Hepatocyte (in vitro differentiated cells): ENCODE measurements at places on chromosomes 5 and 9. TPM values are rescaled to one million over a fixed set of nuclear protein-coding genes. Genes with fewer than 3 reads are reported as not detected.
A peak's percentile ranks its signal among the peaks of the same experiment; 100 is the strongest.

Gene ARSI
- total RNA-seq, result 18.4 and 27.9 TPM in 2 replicates

Gene CYSRT1
- 1.4 and 2.4 TPM in 2 replicates for total RNA-seq

Gene FAM221B
- not detected in 2 replicates for total RNA-seq

Gene TXNDC8
- not detected in 2 replicates for total RNA-seq

DNA sequence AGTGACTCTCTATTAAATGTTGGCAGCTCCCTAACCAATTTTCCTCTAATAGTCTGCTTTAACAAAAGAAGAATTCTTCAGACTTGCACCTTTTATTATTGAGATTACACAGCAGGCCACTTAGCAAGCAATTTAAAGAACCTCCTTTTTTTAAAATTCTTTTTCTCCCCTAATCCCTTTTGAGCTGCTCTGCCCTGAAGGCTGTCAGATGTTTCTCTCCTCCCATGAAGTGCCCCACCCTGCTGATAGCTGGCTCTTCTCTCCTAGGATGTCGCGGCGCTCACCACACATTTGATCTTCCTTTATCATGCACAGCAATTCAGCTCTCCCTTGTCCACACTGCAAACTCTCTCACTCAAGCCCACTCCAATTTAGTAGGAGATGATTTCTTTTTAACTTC is 1471.1 kb upstream of the ACO1 start:
- no peaks in the 10 kb centered on the region for H3K27me3 ChIP-seq
- no peak overlapping the region for H3K4me3 ChIP-seq
- no peaks in the 10 kb centered on the region for H3K4me1 ChIP-seq

DNA sequence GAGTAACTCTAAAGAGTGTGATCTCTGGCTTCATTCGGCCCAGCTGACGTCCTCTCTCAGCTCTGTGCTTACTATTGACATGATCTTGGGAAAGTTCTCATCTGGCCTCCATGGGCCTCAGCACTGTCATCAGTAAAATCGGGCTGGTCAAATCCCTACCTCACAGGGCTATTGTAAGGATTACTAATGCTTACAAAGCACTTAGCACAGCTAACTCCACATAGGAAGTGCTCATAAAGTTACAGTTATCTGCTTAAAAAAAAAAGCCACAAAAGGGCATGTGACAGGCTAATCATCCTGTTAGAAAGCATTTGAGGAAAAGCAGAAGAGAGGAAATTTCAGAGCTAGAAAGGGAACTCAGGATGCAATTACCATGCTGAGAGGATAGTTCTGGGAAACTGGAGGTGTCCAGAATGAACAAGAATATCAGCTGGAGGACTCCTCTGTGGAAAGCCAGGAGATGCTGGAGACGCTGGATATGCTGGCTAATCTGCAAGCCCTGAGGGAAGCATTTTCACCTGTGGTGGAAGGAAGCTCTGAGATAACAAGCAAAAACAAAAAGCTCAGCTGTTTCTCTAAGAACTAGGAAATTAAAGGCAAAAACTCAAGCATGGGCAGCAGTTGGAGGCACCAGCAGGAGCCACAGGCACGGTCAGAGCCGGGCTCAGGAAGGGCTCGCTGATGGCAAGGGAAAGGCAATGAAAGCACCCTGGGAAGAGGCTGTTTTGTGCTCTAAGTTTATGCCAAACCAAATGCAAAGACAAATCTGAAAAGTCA is 4.4 kb upstream of the BHMT start:
- no peaks in the 10 kb centered on the region for H3K36me3 ChIP-seq
- H3K27me3 ChIP-seq, result peaks cover 30% of the 10 kb centered on the region
- peaks cover 8% of the 10 kb centered on the region for H3K4me1 ChIP-seq
- no peak overlapping the region for H3K4me3 ChIP-seq
- H3K27ac ChIP-seq, result no peak overlapping the region

DNA sequence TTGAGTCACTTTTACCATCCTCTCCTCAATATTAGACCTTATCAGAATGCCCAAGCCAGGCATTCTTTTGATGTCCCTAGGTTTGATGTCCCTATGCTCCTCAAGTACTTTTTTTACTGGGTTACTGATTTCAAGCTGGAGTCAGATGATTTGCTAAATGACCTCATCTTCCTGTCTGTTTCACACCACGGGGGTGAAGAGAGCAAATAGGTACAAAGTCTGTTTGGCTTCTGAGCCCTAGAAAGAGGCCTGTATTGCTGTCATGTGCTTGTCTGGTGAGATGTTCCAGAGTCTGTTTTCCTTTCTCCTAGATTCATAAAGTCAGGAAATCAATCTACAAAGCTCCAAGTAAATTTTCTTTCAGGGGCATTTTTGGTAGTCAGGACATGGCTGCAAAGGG is 12.7 kb upstream of the DAB2 start:
- no peaks in the 10 kb centered on the region for H3K36me3 ChIP-seq
- DNase-seq, result peak; percentile 77
- H3K27ac ChIP-seq, result peak overlapping the region; percentile 82
- no peak overlapping the region for H3K4me3 ChIP-seq
- H3K4me1 ChIP-seq, result peaks cover 14% of the 10 kb centered on the region
- H3K27me3 ChIP-seq, result no peaks in the 10 kb centered on the region

GRCh38 chr5:157828105-157828943 is 30.6 kb downstream of the CLINT1 start:
- H3K4me3 ChIP-seq, result no peak overlapping the region
- no peak for DNase-seq
- H3K27ac ChIP-seq, result no peak overlapping the region
- H3K27me3 ChIP-seq, result no peaks in the 10 kb centered on the region
- H3K4me1 ChIP-seq, result no peaks in the 10 kb centered on the region
- H3K36me3 ChIP-seq, result no peaks in the 10 kb centered on the region

DNA sequence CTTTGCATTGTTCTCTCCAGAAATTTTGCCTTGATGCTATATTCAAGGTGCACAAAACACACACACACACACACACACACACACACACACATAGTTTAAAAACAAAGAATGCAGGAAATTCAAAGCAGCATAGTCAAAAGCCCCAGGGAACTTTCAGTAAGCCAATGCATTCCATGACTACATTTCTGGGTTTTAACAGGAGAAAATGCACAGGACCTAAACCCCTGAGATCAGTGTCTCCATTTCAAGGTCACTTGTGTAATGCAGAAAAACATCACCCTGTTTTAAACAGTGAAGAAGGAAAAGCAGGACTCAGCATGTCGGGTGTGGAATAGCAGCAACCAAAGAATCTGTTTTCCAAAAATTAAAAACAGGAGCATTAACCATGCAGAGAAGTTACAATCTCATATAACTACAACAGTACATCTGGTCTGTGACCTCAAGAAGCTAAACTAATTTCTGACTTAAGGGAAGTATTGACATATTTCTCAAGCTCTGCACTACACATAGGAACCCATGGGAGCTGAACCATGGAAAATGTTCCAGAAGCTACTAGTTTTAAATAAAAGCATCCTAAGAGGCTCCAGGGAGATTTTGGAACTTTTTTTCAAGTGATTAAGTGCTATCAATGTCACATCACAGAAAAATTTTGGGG is 296.7 kb downstream of the HINT1 start:
- no peaks in the 10 kb centered on the region for H3K4me1 ChIP-seq
- no peak for DNase-seq
- no peak overlapping the region for H3K27ac ChIP-seq
- H3K4me3 ChIP-seq, result no peak overlapping the region
- no peaks in the 10 kb centered on the region for H3K36me3 ChIP-seq

- H3K36me3 ChIP-seq, result no peaks in the 10 kb centered on the region
- no peak overlapping the region for H3K27ac ChIP-seq
- no peak overlapping the region for H3K4me3 ChIP-seq
- no peak for DNase-seq
- no peaks in the 10 kb centered on the region for H3K4me1 ChIP-seq
These were observed 1342.0 kb upstream of the NUDT12 start for GRCh38 chr5:104904561-104904960.

DNA sequence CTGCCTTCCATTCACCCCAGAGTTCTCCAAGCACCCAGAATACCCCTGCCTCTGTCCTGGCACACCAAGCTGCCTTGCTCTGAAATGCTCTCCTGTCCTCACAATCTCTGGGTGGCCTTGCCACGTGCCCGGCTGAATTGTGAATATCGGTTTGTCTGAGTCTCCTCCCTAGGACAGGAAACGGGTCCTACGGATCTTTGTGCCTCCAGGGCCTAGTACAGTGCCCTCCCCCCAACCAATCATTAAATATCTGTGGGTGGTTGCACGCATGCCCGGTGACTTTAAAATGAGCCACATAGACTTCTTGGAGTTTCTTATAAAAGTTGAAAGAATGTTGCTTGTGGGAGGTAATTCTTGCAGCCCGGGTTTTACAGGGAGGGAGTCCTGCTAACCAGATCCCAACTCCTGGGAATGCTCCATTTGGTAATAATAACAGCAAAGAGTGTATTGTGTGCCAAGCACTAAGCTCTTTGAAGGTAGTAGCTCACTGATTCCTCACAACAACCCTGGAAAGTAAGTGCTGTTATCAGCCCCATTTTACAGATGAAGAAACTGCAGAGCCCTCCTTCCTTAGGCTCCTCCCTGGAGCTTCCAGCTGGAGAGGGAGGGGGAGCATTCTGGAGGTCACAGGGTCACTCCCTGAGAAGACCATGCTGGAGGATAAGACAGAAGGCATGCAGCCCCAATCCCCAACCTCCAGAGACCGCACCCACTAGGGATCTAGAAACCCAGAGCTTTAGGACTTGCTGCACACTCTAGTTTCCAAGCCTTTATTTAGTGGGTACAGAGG is 23.4 kb downstream of the URM1 start:
- H3K27me3 ChIP-seq, result peaks cover 86% of the 10 kb centered on the region
- H3K4me1 ChIP-seq, result peaks cover 7% of the 10 kb centered on the region
- H3K4me3 ChIP-seq, result no peak overlapping the region
- DNase-seq, result no peak

- H3K4me1 ChIP-seq, result peaks cover 8% of the 10 kb centered on the region
- no peaks in the 10 kb centered on the region for H3K36me3 ChIP-seq
- no peaks in the 10 kb centered on the region for H3K27me3 ChIP-seq
- H3K4me3 ChIP-seq, result no peak overlapping the region
- no peak overlapping the region for H3K27ac ChIP-seq
These were observed 69.1 kb downstream of the PRRT1B start for GRCh38 chr9:131614340-131614915.

- no peaks in the 10 kb centered on the region for H3K27me3 ChIP-seq
- no peak overlapping the region for H3K4me3 ChIP-seq
- no peaks in the 10 kb centered on the region for H3K36me3 ChIP-seq
- no peak overlapping the region for H3K27ac ChIP-seq
- DNase-seq, result no peak
These were observed 31.8 kb downstream of the ZFAND5 start for GRCh38 chr9:72333197-72333596.

- no peaks in the 10 kb centered on the region for H3K36me3 ChIP-seq
- H3K4me3 ChIP-seq, result no peak overlapping the region
- H3K4me1 ChIP-seq, result no peaks in the 10 kb centered on the region
These were observed 9.8 kb upstream of the OLFM1 start for GRCh38 chr9:135077497-135078200.

DNA sequence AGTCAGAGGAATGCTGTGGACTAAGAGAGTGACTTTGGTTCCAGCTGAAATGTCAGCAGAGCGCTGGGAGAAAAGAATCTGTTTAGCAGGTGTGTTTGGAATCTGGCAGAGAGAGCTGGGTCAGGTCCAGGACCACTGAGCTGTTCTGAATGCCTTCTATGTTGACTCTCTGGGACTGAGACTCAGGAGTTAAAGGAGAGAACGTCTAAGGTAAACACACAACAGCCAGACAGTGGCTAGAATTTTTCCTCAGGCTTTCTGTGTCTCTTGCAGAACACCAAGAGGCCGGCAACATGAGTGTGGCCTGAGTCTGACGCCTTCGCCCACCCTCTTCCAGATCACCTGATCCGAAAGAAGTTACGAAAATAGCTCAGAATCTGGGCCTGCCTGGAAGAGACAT is 107.2 kb upstream of the ZNF462 start:
- H3K27me3 ChIP-seq, result no peaks in the 10 kb centered on the region
- peak; percentile 25 for DNase-seq
- H3K4me1 ChIP-seq, result peaks cover 19% of the 10 kb centered on the region
- no peaks in the 10 kb centered on the region for H3K36me3 ChIP-seq
- peak overlapping the region; percentile 2 for H3K27ac ChIP-seq

DNA sequence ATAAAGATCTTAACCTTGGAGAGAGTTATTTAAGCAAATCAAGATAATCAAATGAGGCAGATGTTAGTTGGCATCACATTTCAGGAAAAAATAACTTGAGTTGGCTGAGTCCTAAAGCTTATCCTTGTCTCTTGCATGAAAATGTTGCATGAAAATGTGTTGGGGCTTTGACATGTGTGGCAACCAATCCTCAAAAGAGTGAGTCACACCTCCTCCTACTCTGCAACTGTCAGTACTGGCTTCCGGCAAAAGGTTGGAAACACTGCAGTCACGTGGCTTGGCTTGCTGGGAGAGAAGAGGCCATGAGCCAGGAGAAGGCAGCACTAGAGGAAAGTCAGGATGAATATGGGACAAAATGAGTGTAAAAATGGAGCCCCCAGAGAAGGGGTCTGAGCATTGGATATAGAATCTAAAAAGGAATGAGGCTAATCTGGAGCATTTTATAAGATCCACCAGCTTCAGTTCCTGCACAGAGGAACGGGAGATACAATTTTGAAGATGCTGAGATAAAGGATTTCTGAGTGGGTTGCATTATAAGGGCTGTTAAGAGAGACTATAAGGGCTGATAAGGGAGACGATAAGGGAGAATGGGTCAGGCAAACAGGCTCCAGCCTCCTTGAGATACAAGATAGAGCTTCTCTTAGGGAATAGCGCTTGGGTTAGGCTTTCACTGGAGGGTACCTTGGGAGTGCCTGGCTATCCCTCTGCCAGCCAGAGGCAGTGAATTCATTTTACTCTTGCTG is 43.1 kb downstream of the SPATA31D1 start:
- no peaks in the 10 kb centered on the region for H3K4me1 ChIP-seq
- no peaks in the 10 kb centered on the region for H3K36me3 ChIP-seq
- no peaks in the 10 kb centered on the region for H3K27me3 ChIP-seq
- no peak overlapping the region for H3K4me3 ChIP-seq

DNA sequence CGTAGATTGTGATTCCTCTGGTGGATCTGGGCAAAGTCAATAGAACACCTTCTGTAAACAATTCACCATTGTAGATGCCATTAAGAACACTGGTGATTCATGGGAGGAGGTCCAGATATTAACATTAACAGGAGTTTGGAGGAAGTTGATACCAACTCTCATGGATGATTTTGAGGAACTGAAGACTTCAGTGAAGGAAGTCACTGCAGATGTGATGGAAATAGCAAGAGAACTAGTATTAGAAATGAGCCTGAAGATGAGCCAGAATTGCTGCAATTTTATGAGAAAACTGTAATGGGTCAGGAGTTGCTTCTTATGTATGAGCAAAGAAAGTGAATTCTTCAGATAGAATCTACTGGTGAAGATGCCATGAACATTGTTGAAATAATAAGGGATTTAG is 26.9 kb downstream of the TCERG1 start:
- H3K27ac ChIP-seq, result no peak overlapping the region
- no peak for DNase-seq
- H3K27me3 ChIP-seq, result no peaks in the 10 kb centered on the region
- peaks cover 7% of the 10 kb centered on the region for H3K36me3 ChIP-seq

- H3K4me3 ChIP-seq, result no peak overlapping the region
- peaks cover 14% of the 10 kb centered on the region for H3K4me1 ChIP-seq
- no peaks in the 10 kb centered on the region for H3K36me3 ChIP-seq
- DNase-seq, result peak; percentile 2
- peaks cover 7% of the 10 kb centered on the region for H3K27me3 ChIP-seq
These were observed 125.1 kb downstream of the BARX1 start for GRCh38 chr9:93830012-93830596.
